Right atrium auricular region (tissue), 2 donors: ENCODE measurements at places on chromosomes 6 and 20.

- DNase-seq, result no peak
Measured at GRCh38 chr6:127690092-127690491, 113.1 kb downstream of the C6orf58 start.

DNA sequence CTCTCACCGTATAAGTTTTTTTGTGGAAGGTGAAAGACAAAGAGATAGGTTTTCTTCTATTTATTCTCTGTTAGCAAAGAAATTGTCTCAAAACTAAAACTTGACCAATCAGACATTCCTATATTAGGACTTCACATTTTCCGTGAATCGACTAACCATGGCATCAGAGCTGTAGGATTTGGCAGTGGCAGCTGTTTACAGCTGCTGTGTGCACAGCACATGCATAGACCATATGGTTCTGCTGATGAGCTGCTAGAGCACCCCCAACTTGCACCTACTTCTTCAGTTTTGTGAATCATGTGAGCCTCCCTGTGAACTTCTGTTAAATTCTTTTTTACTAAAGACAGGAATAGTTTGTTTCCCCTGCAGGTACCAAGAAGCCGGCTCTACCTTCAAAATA is 157.9 kb downstream of the RFX6 start:
- DNase-seq, result no peak

GRCh38 chr6:26520237-26520849 is 17.8 kb upstream of the HMGN4 start:
- DNase-seq, result peak; percentile 64

DNA sequence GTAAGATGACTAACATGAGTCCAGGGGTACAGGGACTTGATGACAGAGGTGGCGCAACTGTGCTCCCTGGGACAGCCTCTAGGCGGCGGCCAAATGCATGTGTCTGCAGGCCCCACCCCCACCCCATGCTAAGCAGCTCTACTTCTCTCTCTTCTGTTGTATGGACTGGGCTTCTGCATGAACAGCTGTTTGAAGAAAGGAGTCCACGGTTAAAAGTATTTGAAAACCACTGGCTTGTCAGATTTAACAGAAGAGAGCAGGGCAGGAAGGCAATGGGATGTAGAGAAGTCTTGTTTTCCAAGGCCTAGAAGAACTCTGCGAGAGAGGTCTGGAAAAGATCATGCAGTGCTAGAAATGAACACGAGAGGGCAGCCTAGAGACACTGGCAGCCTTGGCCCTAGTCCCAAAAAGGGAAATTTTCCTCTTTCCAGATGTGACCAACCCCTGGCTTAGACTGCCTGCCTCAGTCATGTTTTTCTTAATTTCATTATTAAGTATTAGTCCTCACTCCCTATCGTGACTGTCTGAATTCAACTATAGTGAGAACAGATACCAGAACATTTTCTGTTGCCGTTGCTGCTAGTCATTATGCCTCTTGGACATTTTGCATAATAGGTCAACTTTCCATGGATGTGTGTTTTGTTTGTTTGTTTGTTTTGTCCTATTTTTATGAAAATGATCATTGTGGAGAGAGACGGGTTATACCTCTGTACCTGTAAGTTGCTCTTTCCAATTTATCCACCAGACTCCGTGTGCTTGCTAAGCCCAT is 265.0 kb downstream of the ADGRG6 start:
- peak; percentile 60 for DNase-seq

- DNase-seq, result no peak
Measured at GRCh38 chr20:53284696-53285095, 308.9 kb downstream of the ZNF217 start.

GRCh38 chr20:56628015-56628872 is 862 bp upstream of the TFAP2C start:
- DNase-seq, result no peak

GRCh38 chr6:118263921-118264486 is 284.1 kb upstream of the PLN start:
- no peak for DNase-seq

DNA sequence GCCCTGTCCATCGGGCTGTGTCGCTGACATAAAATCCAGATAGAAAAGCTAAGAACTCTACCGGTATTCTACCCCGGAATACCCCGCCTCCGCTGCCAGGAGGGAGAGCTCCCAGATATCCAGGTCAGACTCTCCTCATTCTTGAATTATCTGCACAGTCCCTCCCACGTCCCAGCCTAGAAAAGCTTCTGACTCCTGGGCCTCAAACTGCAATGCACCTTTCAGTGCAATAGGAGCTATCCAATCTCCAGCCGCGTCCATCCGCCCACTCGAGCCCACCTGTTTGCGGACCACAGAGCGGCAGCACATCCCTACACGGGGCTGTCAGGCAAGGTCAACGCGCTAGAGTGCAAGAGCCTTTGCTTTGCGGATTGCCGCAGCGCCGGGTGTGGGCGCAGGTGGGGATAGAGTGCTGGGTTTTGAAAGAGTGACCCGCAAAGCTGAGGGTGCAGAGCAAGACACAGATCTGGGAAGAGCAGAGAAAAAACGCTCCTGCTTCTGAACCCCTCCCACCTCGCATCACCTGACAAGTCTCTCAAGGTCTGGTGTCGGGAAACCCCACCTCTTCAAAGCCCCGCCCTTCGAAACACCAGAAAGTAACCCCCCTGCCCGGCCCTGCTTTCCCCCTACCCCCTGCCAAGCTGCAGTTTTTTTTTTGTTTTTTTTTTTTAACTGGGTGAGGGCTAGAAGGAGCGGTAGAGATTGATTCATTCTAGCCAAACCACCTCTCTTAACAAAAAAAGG is 1.3 kb downstream of the TAPBP start:
- DNase-seq, result no peak

DNA sequence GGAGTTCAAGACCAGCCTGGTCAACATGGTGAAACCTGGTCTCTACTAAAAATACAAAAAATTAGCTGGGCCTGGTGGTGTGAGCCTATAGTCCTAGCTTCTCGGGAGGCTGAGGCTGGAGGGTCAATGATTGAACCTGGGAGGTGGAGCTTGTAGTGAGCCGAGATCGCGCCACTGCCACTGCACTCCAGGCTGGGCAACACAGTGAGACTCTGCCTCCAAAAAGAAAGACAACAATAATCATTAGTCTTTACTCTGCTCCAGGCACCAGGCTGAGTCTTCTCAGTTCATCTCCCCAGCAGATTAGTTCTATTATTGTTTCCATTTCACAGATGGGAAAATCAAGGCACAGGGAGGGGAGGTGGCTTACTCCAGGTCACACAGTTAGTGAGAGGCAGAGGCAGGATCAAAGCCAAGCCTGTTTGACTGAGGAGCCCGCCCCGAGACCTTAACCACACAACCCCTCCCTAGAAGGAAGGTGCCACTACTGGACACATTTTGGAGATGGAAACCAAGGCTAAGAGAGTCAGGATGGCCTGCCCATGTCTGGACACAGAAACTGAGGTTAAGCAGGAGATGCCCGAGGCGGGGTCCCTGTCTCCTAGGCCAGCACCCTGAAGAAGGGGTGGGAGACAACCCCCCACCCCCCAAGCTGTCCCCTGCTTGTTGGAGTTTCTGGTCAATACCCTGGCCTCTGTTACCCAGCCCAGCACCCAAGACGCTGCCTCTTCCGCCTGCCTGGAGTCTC is 75.8 kb downstream of the CEBPB start:
- DNase-seq, result no peak

- no peak for DNase-seq
Measured at GRCh38 chr20:51354191-51354768, 188.2 kb downstream of the NFATC2 start.

GRCh38 chr6:95576998-95577303 is 384 bp upstream of the MANEA start:
- no peak for DNase-seq

DNA sequence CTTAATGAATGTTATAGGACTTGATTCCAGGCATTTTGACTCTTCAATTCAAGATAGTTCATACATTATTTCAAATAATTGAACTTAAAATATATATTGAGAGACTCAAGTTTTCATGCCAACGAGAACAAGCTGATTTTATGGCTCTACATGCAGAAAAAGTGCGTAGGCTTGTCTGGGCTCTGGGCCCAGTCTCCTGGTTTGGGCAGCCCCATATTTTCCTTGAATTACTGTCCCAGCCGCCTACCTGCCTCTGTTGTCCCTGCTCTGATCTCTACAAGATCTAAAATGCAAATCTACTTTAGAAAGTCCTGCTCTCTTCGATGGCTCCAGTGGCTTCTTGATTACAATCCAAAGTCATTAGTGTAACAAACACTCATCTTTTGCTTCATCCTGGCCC is 537.4 kb upstream of the CHD6 start:
- DNase-seq, result no peak

- DNase-seq, result no peak
Measured at GRCh38 chr6:106087548-106088325, 1.6 kb downstream of the PRDM1 start.

GRCh38 chr6:45607798-45608197 is 230.1 kb upstream of the SUPT3H start:
- DNase-seq, result no peak
